ENCODE measurements at places on chromosomes 3 and 15. TPM values are rescaled to one million over a fixed set of nuclear protein-coding genes. Genes with fewer than 3 reads are reported as not detected.
A peak's percentile ranks its signal among the peaks of the same experiment; 100 is the strongest.

DNA sequence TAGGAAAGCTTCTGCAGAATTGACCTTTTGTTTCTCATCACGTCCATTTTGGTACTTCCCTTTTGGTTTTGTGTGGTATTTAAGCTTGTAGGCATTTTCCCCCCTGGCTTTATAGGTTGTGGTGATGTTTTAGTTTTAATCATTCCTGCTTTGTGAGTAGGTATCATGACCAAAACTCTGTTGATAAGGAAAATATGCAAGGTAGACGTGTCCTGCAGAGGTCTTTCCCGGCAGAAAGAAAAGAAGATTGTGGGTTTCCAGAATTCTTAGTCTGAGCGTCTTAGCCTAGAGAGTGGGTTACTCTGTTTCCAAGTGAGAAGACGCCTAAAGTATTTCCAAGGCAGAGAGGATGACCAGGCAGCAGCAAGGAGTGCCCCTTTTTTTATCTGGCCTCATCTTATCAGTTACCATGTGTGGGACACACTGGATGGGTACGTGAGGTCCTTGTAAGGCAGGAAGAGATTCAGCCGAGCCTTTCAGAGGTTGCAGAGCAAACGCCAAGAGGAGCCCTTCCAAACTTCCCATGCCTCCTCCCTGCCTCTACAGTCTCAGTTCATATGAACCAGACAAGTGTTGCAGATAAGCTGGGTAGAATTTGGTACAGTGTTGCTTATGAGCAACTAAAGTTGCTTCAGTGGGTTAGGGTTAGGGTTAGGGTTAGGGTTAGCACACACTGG is 58.8 kb downstream of the ARNT2 start:
- no peak for DNase-seq
- H3K4me1 ChIP-seq, result no peaks in the 10 kb centered on the region
- peaks cover 10% of the 10 kb centered on the region for H3K27me3 ChIP-seq

DNA sequence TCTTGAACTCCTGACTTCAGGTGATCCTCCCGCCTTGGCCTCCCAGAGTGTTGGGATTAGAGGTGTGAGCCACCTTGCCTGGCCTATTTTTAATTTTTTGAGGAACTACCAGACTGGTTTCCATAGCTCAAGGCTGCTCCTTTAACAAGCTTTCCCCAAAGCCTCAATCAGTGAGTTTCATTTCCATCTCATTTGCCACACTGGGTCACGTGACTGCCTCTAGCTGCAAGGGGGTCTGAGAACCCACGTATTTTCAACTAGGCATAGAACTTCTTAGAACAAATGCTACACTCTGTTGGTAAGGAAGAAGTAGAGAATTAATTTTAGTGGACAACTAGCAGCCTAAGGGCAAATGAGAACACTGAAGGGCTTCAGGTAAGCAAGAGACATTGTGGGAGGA is 3.1 kb upstream of the CD276 start:
- H3K4me3 ChIP-seq, result no peak overlapping the region
- H3K4me1 ChIP-seq, result peaks cover 28% of the 10 kb centered on the region
- no peak for DNase-seq
- no peaks in the 10 kb centered on the region for H3K36me3 ChIP-seq

DBR1 gene
- 27.3 TPM for total RNA-seq

DNA sequence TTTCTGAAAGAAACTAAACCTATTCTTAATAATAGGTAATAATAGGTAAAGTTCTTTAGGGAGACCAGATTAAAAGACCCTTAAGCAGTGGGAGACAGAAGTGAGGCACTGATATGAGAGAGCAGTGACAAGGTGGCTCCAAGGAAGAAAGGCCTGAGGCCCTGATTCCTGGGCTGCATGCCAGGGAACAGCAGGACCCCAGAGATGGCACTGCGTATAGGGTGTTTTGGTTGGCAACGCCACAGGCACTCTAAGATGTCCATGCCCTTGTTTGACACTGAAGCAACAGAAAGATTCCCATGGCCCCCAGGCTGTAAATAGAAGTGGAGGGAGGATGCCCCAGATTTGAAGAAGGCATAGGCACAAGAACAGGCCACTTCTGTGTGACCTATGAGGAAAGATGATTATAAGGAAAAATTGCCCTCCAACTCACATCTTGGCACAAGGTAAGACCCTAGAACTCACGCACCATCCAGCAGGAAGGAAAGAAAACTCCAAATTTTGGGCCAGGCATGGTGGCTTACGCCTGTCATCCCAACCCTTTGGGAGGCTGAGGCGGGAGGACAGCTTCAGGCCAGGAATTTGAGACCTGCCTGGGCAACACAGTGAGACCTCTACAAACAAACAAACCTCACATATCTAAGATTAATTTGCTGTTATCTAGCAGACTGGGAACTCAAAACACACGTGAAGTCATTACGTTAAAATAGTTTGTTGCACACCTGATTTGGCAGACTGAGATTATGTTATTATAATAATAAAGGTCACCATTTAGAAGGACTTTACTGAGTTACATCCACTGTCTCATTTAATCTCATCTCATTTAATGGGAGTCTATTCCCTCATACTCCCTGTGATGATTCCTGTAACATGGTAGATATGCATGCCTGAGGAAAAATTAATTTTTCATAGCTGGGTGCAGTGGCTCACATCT is 10.5 kb upstream of the BLM start:
- no peak overlapping the region for H3K4me3 ChIP-seq
- no peaks in the 10 kb centered on the region for H3K27me3 ChIP-seq
- DNase-seq, result no peak
- peaks cover 6% of the 10 kb centered on the region for H3K4me1 ChIP-seq
- peaks cover 26% of the 10 kb centered on the region for H3K36me3 ChIP-seq

MUC13 gene
- not detected for total RNA-seq

DNA sequence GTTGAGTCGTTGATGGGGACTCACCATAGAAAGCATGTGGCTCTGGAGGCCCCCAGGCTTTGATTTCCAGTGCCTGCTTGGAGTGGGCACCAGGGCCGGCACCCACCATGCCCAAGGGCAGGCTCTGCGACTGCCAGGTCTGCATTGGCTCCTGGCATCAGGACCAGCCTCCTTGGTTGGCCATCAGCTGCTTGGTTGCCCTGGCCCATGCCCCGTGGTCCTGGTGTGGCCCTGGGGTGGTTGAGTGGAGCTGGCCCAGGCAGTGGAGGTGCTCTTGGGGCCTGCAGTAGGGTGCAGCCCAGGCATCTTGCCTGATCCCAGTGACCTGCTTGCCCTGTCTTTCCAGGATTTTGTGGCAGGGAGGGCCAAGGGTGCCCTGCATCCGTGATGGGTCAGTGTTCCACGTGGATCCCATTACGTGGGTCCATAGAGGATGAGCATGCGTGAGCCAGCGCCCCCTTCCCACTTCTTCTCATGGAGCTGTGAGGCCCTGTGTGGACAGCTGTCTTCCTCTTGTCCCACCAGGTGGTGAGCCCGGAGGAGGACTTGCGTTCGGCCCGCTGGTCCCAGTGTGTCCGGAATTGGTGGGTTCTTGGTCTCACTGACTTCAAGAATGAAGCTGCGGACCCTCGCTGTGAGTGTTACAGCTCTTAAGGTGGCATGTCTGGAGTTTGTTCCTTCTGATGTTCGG is 187.0 kb downstream of the UBE3A start:
- no peak overlapping the region for H3K4me3 ChIP-seq
- H3K36me3 ChIP-seq, result no peaks in the 10 kb centered on the region
- no peaks in the 10 kb centered on the region for H3K4me1 ChIP-seq
- no peak for DNase-seq
- H3K27ac ChIP-seq, result no peak overlapping the region
- H3K27me3 ChIP-seq, result no peaks in the 10 kb centered on the region

CFAP20DC gene
- 0.98 TPM for total RNA-seq

DNA sequence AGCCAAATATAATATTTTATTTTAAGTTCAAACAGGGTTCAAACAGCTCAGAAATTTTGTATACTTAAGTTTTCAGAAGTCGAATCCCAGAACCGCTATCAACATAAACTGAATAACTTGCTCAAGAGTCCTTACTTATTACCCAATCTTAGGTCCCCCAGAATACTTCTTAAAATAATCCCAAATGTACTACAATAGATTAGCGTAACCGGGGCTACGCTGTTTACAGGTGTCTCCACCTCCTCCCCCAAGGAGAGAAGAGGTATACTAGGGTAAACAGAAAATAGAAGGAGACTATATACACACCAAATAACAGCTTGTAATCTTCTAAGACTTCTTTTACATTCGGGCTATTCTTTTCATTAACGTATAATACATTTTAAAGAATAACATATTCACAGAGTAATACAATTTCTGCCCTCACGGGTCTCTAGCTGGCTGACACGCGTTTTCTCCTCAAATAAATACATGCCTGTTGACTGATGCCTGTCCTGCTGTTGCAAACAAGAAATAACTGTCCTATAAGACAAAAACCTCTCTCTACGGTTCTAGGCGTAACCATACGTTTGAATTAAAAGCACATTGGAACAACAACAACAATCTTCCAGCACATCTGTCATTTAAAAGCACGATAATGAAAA is 1.3 kb downstream of the DENND4A start:
- peaks cover 7% of the 10 kb centered on the region for H3K36me3 ChIP-seq
- H3K4me1 ChIP-seq, result peaks cover 48% of the 10 kb centered on the region
- DNase-seq, result peak; percentile 77
- H3K27me3 ChIP-seq, result no peaks in the 10 kb centered on the region
- H3K4me3 ChIP-seq, result peak overlapping the region; percentile 91

RFTN1 gene
- 92.4 TPM for total RNA-seq

PLSCR2 gene
- not detected for total RNA-seq

DNA sequence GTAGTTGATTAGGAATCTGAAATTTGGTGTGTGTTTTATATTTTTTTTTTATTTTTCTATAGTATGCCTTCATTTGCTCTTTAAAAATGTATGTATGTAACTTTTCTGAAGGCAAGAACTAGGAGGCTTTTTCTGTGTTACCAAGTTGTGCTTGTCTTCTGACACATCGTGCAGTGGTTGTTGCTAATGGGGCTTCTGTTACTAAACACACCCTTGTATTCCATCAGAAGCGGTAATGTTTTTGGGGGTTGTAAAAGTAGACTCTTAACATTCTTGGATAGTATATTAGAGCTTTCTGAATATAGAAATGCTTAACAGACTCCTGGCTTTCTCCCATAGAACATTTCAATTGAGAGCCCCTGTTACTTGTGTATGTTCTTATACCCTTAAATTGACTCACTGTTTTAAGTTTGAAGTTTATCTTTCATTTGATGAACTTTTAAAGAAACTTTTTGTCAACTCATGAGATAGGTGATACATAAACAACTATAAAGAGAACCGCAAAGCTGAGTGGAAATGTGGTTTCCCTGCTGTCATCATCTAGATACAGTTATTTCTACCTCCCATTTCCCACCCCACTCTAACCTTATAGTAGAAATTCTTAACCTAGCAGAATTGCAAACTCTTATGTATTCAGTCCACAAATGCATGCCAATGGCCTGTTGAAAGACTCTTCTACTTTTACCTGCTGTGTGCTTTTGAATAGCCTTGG is 2.5 kb downstream of the TIPARP start:
- H3K4me1 ChIP-seq, result peaks cover 58% of the 10 kb centered on the region
- H3K27ac ChIP-seq, result peak overlapping the region; percentile 94
- DNase-seq, result peak; percentile 82
- peaks cover 43% of the 10 kb centered on the region for H3K36me3 ChIP-seq
- no peaks in the 10 kb centered on the region for H3K27me3 ChIP-seq
- peak overlapping the region; percentile 91 for H3K4me3 ChIP-seq

TMPRSS7 gene
- total RNA-seq, result not detected

GRCh38 chr3:33773637-33774036 is 24.8 kb upstream of the PDCD6IP start:
- no peak for DNase-seq
- no peak overlapping the region for H3K4me3 ChIP-seq
- no peaks in the 10 kb centered on the region for H3K4me1 ChIP-seq
- no peaks in the 10 kb centered on the region for H3K36me3 ChIP-seq
- H3K27me3 ChIP-seq, result peaks cover 6% of the 10 kb centered on the region

GP5 gene
- 0.26 TPM for total RNA-seq

DNA sequence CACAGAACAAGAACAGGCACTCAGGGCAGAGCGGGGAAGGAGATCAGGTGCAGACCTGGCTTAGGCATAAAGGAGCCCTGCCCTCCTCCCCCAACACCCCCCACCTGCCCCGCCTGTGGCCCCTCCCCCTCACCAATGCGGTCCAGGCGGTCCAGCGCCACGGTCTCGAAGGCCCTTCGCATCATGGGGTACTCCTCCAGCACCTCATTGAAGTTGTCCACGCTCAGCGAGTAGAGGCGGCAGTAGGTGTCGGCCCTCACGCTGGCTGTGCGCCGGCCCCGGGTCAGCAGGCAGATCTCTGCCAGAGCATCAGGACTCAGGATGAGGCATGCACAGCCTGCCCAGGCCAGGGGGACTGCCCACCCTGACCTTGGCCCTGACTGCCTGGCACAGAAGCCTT is 44.8 kb downstream of the HCN4 start:
- no peak overlapping the region for H3K27ac ChIP-seq
- H3K27me3 ChIP-seq, result peaks cover 6% of the 10 kb centered on the region
- peaks cover 8% of the 10 kb centered on the region for H3K4me1 ChIP-seq

GRCh38 chr15:78914027-78914764 is 30.6 kb downstream of the CTSH start:
- peaks cover 17% of the 10 kb centered on the region for H3K4me1 ChIP-seq
- no peaks in the 10 kb centered on the region for H3K27me3 ChIP-seq
- DNase-seq, result no peak

DNA sequence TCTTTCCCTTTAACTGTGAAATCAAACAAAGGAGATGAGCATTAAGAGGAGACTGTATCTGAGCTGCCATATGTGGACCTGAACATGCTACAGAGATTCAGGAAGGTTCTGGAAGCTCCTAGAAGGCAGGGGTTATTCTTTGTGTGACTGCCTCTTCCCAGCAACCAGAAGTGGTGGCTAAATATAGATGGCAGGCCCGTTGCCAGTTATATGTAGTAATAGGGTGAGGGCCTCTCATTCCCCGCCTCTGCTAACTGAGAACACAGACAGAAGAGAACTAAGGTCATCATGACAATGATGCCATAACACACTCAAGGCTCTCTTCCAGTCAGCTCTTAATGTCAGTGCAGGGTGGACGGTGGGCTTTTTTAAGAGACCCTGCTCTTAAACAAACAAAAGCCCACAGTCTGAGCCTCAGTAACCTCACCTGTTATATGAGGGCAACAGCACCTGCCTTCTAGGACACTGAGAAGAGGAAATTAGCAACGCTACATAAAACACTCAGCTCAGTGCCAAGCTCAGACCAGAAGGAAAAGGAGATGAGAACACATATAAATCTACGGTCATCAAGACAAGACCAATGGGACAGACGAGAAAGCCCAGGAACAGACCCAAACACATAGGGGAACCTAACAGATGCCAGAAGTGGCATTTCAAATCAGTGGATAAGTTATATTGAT is 22.3 kb downstream of the CFAP92 start:
- peaks cover 6% of the 10 kb centered on the region for H3K4me1 ChIP-seq
- H3K36me3 ChIP-seq, result no peaks in the 10 kb centered on the region
- no peak for DNase-seq
- H3K27me3 ChIP-seq, result peaks cover 10% of the 10 kb centered on the region
- H3K4me3 ChIP-seq, result no peak overlapping the region

DNA sequence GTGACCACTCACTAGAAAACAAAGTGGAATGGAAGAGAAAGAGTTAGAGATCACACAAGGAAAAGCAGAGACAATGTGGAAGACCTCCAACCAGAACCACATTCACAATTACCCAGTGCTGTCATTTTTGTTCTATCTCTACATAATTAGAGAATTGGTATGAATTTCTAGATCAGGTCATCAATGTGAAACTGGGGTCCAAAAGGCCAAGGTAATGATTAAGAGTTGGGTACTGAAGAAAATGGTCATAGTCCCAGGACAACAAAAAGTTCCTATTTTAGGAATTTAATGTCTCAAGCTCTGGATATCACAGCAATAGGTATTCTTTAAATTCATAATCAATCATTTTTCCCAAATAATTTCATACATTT is 84.7 kb upstream of the PPIB start:
- peaks cover 38% of the 10 kb centered on the region for H3K4me1 ChIP-seq
- no peak for DNase-seq
- no peaks in the 10 kb centered on the region for H3K27me3 ChIP-seq
- peak overlapping the region; percentile 43 for H3K27ac ChIP-seq
- peak overlapping the region; percentile 33 for H3K4me3 ChIP-seq
